H1 (cell line): ENCODE measurements at places on chromosomes 3 and 15. TPM values are rescaled to one million over a fixed set of nuclear protein-coding genes. Genes with fewer than 3 reads are reported as not detected.

WDR82 gene
- polyA plus RNA-seq = 25.8 and 33.5 TPM in 2 replicates

LAMB2 gene
- polyA plus RNA-seq = 153 and 224 TPM in 2 replicates

DNA sequence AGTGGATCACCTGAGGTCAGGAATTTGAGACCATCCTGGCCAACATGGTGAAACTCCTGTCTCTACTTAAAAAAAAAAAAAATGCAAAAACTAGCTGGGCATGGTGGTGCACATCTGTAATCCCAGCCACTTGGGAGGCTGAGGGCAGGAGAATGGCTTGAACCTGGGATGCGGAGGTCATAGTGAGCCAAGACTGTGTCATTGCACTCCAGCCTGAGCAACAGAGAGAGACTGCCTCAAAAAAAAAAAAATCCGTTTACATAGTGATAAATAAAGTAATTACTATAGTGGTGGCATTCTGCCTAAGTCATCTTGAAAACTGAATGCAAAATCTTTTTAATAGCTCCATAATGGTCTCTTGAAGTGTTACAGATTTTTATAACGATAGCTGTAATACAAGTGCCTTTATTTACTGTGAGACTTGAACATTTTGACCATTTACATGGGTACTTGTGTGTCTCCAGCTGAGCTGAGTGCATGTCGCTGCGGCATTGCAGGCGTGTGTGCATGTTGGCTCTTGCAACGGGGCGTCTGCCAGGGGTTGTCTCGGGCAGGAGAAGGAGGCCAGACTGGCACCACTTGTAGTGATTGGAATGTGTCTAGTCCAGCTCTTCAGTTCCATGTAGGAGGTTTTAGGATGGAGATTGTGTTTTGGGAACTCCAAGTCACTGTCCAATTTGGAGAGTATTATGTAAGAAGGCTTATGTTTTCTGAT is 111.9 kb downstream of the IGF1R start:
- H3K4me1 ChIP-seq = peaks cover 11% of the 10 kb centered on the region
- no peaks in the 10 kb centered on the region for H3K27me3 ChIP-seq
- no peak overlapping the region for H3K4me3 ChIP-seq
- no peak overlapping the region for H3K27ac ChIP-seq
- no peaks in the 10 kb centered on the region for H3K36me3 ChIP-seq

- no peaks in the 10 kb centered on the region for H3K4me1 ChIP-seq
- H3K27ac ChIP-seq = no peak overlapping the region
- DNase-seq = no peak
- H3K4me3 ChIP-seq = no peak overlapping the region
These were observed 145.9 kb upstream of the AGTR1 start for GRCh38 chr3:148551767-148552260.

DNA sequence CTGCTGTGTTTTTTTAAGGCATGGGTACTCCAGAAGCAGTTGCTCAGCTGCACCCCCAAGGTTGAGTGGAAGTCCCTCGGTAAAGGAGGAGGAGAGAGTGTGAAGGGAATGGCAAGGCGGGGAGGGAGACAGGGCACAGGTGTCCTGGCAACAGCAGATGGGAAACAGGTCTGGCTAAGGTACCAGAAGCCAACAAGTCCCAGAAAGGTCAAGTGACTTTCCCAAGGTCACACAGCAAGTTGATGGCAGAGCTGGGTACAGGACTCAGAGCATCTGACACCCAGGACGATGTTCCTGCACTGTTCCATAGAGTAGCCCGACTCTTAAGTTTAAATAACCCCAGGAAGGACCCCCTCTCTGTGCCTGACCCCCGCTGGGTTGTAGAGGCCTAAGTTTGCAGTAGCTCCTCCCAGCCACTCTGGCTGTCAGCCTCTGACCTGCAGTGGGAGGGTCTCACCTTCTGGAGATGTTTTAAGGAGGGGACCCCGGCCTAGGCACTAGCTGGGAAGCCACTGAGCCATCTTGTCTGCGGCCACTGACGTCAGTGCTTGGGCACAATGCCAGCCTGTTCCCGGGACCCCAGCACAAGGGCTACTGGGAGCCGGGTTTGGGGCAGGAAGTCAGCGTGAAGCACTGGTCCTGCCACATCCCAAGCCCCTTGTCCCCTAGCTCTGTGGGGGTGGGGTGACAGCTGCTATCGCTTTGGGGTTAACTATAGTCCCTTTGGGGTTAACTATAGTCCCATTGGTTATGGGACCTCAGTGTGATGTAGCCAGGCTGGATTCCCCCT is 10.5 kb downstream of the CSK start:
- no peaks in the 10 kb centered on the region for H3K36me3 ChIP-seq
- no peak overlapping the region for H3K27ac ChIP-seq
- H3K4me3 ChIP-seq = no peak overlapping the region
- no peak for DNase-seq
- no peaks in the 10 kb centered on the region for H3K27me3 ChIP-seq
